ENCODE measurements at places on chromosomes 2 and 18.

- DNase-seq: no peak
Measured at GRCh38 chr2:110854355-110855081, 122.1 kb downstream of the ACOXL start.

GRCh38 chr2:26298638-26299393 is 47.1 kb upstream of the SELENOI start:
- DNase-seq: no peak

DNA sequence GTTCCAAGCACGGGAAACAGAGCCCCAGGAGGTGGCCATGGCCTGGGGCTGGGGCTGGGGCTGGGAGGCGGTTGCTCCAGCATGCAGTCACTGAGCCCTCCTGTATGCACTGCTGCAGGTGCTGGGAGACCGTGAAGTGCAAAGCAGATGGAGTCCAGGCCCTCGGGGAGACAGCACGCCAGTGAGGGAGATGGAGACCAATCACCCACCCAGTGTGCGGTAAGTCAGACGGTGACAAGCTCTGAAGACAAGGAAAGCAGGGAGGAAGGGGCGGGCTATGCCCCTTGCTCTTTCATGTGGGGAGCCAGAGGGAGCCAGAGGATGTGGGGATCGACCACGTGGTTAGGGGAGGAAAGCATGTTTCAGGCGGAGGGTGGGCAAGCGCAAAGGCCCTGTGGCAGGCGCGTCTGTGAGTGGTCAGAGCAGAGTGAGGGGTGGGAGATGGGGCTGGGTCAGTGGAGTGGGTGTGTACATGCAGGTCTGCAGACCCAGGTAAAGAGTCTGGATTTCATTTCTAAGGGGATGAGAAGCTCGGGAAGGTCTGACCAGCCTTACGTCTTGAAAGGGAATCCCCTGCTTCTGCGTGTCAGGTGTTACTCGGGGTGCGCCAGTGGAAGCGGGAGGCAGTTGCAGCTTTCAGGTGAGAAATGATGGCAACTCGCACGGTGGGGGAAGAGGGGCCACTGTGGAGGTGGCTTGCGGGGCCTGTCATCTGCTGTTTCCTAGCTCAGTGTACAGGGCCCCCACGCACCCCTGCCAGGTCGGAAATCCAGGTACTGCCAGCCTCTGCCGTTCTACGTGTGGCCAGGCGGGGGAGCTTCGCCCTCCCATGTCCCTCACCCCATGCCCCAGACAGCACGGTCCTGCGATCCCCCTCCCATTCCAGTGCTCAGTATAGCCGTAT is 19.4 kb downstream of the RRM2 start:
- no peak for DNase-seq

- no peak for DNase-seq
Measured at GRCh38 chr2:47629501-47630460, 153.2 kb upstream of the MSH6 start.

- no peak for DNase-seq
Measured at GRCh38 chr18:59744271-59744721, 47.1 kb upstream of the CCBE1 start.

Measured in stimulated activated CD4-positive, alpha-beta T cell treated with anti-CD3 and anti-CD28 coated beads, TNF-alpha, amount 100 ng/mL, for 4 hours (primary cell).